ENCODE measurements at places on chromosomes 5 and 9.

DNA sequence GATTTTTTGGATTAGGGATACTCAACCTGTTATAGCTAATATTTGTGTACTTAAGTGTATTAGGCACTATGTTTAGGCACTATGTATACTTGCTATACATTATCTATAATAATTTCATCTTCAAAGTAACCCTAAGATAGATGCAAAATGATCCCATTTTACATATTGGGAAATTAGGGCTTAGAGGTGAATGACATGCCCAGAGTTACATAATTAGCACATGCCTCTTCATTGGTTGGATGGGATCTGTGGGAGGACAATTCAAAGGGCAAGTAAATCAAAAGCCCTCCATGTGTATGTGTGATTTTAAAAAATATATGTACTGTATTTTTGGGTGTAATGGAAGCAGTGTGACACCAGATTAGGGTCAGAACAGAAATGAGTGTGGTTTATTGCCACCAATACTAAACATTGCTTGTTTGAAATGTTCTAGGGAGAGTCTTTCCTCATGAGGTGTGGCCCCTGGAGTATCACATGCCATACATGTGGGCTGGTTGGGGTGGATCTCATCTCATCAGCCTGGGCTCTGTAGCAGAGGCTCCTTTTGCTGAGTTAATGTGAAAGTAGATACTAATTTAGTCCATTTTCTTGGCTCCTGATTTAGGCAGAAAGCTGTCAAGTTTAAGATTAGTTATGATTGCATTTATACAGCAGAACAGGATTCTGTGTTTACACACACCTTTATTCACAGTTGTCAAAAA is 5.5 kb downstream of the C9orf85 start:
- no peak for DNase-seq

DNA sequence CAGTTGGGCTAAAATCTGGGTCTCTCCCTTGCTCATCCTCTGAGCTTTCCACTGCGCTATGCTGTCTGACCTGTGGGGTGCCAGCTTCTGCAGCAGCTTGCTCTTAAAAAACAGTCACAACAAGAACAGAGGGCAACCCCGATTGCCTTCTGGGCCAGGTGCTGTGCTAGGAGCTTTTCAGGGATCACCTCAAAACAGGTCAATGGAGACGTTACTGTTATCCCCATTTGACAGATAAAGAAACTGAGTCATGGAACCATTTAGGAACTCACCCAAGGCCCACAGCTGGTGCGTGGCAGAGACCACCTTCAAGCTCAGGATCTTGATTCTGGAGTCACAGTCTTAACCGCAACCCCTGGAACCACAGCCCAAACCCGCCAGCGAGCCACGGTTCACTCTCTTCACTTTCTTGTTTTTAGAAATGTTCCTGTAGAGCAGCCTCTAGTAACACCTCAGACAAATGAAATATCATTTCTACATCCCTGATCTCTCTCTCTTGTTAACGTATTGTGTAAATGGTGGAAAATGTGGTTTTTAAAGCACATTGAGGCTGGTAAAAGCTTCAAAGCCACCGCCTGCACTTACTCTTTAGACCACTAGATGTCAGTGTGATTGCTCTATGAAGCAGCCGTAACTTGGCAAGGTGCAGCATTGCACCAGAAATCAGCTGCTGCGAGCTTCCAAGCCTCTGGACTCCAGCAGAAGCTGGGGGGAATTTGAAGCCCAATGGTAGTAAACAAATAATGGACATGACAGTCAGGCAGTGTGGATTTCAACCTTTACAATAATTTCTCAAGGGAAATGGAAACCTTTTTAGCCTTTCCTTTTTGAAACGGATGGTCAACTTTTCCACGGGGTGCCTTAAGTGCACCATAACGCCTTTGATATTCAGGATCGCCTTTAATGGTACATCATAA is 1.7 kb downstream of the FYB1 start:
- peak; percentile 74 for DNase-seq

DNA sequence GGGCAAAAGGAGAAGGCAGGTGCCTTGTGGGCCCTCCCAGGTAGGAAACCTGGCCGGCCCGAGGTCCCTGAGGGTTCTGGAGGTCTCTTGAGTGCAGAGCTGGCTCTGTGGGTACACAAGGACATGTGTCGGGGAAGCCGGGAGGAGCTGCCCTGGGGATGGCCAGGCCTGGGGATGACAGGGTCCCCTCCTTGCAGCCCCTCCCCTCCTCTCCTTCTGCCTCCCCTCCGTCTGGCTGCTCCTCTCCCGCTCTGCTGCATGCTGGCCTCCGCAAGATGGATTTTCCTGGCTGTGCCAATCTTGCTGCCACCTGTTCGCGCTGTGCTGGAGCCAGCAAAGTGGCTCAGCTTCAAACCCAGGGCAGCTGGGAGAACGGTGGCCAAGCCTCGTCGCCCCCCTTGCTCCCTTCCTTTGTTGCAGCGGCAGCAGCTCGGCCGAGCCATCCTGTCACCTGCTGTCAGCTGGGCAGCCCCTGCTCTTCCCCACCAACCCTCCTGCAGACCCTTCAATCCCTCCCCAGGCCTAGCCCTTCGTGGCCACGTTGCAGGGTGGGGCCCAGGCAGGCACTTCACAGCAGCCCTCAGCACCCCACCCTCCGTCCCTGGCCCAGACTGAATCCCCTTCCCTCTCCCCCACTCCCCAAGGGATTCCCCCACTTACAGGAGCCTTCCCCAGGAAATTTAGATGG is 17.6 kb upstream of the UNC5A start:
- DNase-seq = no peak

DNA sequence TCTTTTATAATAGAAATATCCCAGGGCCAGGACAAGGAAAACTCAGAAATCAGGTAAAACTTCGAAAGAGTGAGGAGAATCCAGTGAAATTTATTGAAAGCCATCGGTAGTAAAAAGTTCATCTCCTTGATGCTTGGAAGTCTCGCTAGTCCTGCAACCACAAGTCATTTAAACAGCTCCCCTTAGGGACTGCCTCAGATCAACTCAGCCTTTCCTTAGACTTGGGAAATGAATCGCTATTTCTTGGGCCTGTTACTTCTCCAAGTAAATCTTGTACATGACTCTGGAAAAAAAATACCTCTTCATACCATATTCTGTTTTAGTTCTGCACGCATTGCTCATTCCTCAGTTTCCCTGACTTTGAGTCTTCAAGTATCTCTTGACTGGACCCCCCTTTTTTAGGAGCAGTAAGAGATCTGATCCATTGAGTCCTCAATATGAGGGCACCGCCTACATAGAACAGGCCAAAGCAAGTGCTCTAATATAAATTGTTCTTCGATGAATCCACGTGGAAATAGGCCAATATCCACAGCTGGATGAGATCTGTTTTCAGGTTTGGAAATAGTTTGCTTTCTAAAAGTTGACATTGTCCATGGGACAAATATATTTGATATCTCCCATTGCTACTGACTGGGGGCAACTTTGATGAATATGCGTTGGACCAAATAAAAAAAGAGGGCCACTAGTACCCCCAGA is 114.2 kb downstream of the PRDM6 start:
- no peak for DNase-seq

GRCh38 chr5:142283304-142283703 is 41.5 kb downstream of the SPRY4 start:
- DNase-seq = no peak

DNA sequence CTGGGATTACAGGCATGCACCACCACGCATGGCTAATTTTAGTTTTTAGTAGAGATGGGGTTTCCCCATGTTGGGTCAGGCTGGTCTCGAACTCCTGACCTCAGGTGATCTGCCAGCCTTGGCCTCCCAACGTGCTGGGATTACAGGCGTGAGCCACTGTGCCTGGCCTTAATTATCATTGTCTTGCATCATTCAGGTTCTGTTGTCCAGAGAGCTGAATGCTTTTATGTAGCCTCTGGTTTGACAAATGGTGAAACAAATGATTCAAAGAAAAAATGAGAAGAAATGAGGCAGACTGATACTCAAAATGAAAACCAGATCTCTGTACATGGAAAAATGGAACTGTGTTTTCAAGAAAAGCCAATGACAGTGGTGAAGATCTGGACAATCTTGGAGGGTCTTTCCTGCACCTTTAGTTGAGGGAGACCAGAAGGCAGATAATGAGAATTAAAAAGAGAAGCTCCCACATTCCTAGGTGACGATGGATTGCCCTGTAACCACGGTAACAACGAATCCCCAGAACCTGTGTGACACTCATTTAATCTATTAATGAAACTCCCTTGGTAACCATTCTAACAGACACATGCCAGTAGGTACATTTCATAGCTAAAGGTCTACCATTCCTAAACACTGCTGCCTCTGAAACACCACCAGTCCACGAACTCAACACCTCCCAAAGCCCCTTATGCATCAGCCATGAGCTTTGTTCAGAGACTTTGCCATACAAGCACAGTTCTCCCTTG is 1.6 kb downstream of the TEX48 start:
- no peak for DNase-seq

DNA sequence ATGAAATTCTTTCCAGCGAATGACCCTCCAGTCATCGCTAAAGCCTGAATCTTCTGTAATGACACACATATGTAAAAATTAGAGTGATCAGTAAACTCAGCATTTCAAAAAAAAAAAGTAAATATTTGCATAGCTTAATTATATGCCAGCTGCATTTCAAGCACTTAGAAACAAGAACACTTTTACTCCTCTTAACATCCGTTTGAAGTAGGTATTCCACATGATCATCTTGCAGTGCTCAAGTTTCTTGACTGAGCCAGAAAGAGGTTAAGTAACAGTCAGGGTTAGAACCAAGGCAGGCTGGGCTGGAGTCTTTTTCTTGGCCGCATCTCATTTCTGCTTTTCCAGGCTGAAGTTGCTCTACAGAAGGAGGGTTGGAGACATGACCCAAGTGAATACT is 27.6 kb downstream of the EGFLAM start:
- DNase-seq = no peak

DNA sequence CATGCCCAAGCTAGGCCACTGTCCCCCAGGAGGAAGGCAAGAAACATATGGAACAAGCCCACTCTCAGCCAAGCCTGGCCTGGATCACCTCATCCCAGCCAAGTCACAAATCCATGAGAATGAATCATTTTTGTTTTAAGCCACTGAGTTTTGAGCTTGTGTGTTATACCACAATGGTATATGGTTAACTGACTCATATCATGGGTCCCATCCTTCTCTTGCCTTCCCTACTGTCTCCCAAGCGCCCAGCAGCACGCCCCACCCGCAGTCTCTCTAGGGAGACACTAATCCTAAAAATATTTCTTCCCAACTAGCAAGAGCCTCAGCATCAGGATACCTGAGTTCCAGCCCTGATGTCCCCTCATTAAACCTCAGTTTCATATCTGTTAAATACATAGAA is 248.1 kb downstream of the CDK5RAP2 start:
- no peak for DNase-seq
